ENCODE measurements at places on chromosomes 13 and 19. TPM values are rescaled to one million over a fixed set of nuclear protein-coding genes. Genes with fewer than 3 reads are reported as not detected.

The ETV2 gene
- total RNA-seq: 1.7 TPM

The CYP4F2 gene
- total RNA-seq: 0.49 TPM

The BEST2 gene
- not detected for total RNA-seq

The OCEL1 gene
- 12.0 TPM for total RNA-seq

Measured in A549 treated with CpdA at 1 μM for 4 hours (cell line).